ENCODE measurements at places on chromosomes 3 and 15. TPM values are rescaled to one million over a fixed set of nuclear protein-coding genes. Genes with fewer than 3 reads are reported as not detected.

- DNase-seq: peak; percentile 82
Observed at GRCh38 chr3:37945807-37946530, 44.6 kb upstream of the VILL start.

DNA sequence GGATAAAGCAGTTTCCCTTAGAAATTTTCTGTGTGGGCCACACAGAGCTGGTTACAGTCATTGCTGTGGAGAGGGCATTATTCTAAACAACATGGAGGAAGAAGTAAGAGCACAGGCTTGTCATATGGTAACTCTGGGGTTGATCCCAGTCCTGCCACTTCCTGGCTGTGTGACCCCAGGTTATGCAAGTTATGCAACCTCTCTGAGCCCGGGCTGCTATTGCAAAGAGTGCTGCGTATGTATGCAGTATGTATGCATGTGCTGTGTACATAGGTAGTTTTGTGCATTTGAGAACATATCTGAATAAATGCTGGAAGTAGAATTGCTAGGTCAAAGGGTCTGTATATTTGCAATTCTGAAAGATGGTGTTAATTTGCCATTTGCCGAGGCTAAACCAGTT, 9.2 kb downstream of the SPSB4 start:
- DNase-seq: no peak

DNA sequence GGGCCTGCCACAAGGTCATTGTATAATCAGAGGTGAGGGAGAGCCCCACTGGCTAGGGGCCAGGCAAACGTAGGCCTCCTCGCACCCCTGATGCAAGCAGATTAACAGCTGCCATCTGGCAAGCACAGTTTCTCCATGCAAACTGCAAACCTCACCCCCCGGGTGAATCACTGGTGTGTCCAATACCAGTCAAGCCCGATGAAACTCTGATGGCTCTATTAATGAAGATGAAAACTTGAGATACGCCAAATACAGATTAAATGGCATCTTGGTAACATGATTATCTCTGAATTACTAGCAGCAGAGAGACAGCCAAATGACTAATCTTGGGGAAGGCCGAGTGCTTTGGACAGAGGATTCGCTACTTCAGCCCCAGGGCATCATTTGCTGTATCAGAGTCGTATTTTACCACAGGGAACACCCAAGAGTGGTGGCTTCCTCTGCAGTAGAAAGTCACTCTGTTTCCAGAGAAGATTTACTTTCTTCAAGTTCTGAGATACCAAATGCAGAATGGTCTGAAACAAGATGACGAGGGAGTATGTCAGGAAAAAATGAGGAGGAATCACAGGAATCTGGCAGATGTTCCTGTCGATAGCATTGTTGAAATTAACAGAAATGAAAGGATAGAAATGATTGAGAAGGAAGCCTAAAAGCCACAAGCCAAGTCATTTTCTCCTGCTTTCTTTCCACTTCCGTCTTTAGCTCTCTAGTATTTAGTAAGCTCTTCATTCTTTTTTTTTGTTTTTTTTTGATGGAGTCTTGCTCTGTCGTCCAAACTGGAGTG, 96.2 kb upstream of the NR2F2 start:
- DNase-seq: no peak

Gene SLC6A11
- not detected for total RNA-seq

DNA sequence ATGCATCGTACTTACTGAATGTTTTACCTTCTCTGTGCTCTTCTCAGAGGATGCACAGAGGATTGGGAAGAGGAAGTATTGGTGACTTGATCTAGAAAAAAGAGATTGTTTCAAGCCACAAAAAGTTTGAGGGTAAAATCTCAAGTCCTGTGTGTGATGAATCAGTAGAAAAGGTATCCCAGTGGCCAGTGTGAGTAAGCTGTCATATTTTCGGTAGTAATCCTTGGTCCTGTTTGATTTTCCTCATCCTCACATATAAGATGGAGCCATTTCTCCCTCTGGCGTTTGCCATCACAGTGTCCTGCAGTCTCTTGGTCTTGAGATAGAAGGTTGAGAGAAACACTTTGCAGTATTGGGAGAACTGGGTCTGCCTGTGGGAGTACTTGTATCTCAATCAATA, 166.8 kb downstream of the LPP start:
- DNase-seq: no peak

- no peak for DNase-seq
Observed at GRCh38 chr15:78364233-78364632, 24.1 kb downstream of the CRABP1 start.
